ENCODE measurements at places on chromosomes 4 and X.

GRCh38 chr4:7857238-7857701 lies 82.4 kb downstream of the AFAP1 start:
- DNase-seq: no peak

DNA sequence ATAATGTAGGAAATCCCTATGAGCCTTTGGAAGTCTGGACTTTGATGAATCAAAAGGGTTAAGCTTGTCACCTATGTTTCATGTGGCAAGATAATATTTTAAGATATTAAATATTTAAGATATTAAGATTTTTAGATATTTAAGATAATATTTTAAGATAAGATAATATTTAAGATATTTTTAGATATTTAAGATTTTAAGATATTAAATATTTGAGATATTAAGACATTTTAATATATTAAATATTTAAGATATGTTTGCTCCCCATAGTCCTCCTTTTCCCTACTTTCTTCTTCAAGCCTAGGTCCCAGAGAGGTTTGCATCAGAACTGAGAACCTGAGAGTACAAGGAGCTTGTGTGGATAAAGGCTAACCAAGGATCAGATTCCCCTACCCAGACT lies 478.4 kb upstream of the IGFBP7 start:
- DNase-seq: no peak

GRCh38 chrX:307261-308111 lies 11.1 kb downstream of the GTPBP6 start:
- DNase-seq: no peak

DNA sequence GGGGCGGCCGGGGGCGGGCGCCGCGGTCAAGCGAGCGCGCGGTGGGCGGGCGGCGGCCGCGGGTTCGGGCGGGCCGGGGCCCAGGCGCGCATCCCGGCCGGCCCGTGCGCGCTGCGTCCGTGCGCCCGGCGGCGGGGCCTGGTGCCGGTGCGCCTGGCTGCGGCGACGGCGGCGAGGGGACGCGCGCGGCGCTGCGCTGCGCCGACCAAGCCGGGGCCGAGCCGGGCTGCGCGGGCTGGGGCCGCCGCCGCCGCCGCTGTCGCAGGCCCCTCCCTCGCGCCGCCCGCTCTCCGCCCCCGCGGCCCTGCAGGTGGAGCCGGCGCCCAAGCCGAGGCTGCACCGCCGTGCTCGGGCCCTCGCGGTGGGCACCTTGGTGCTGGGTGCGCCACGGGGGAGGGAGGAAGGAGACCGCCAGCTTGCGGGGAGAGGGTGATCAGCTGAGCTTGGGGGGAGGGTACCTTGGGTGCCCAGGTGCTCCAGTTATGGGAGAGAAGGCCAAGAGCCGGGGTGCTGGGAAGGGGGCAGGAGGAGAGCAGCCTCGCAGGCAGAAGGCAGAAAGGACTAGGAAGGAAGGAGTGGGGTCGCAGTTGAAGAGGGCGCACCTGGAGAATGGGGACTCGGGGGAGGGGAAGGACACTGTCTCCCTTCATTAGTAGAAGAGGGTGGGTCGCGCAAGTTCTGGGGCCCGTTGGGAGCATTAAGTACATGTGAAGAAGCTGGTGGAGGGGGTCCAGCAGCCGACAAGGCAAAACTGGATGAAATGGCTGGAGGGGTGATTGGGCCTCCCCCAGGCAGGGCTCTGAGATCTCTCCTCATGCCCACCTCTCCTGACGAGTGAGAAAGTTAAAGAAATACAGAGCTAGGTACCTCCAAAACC lies at the start of gene PPP2R2C:
Gene PPP2R2C, minus strand, starts transcription at position 228 of the 877 bp plus-strand sequence. CDS start 385 bp downstream, outside the sequence.
- no peak for DNase-seq

- DNase-seq: no peak
Measured at GRCh38 chr4:85968945-85969819, 390.7 kb downstream of the MAPK10 start.

DNA sequence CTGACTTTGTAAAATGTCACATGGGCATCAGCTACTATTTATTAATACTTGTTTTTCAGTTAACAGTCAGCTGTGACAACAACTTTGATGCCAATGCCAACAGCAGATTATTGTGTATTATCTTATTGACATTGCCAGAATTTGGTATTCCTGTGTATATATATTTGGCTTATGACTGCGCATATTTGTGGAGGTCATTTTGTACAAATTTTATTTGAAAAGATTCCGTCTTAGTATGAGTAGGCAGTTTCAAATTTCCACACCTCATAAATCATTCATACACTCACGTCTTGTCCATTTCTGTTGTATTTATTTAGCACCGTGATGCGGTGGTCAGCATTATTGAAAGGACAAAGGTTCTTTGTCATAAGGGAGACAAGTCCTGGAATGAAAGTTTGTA lies 558.2 kb upstream of the NDST4 start:
- DNase-seq: no peak

DNA sequence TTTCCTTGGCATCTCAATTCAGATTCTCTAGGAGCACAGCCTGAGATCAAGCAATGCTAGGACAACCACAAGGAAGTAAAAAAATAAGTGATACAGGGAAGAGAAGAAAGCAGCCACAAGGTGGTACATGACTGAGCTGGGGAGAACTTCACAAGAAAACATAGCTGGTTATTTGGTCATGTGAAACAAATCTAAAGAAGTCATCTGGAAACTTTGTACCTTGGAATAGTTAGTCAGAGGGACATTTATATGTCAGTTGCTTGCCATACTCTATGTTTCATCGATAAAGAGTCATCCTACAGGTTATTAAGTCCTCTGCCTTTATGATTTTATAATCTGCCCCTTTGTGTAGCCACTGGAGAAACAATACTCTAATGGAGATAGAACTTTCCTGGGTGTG lies 575.1 kb downstream of the IL15 start:
- no peak for DNase-seq

- DNase-seq: no peak
Measured at GRCh38 chrX:132631579-132632232, 142.9 kb upstream of the MBNL3 start.

DNA sequence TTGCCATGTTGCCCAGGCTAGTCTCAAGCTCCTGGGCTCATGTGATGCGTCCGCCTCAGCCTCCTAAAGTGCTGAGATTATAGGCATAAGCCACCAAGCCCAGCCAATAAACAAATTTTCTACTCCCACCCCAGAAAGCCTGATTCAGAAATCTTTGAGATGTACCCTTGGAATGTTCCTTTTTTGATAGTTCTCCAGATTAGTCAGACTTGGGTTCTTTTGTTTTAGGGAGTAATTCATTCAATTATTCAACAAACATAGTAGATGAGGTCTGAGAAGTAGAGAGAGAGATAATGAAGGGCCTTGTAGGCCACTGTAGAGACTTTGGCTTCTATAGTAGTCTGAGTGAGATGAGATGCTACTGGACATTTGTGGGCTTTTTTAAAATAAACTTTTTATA lies 27.8 kb downstream of the RP2 start:
- DNase-seq: no peak

- no peak for DNase-seq
Measured at GRCh38 chr4:175246941-175247340, 328.8 kb downstream of the ADAM29 start.

DNA sequence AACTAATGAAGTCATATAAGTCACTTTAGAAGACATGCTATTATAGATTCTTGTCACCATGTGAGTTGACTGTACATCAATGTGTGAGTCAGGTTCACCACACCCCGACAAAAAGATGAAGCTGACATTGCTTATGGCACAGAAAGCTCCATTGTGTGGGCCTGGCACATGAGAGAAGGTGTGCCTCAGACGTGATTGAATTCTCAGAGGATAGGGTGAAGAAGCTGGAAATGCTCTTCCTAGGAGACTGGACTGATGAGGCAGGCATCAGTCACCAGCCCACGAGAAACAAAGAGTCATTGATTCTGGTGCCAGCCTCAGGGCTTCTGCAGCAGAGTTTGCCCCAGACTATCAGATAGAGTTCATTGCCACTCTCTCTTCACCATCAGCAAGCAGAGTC lies 35.9 kb upstream of the LRAT start:
- DNase-seq: no peak

DNA sequence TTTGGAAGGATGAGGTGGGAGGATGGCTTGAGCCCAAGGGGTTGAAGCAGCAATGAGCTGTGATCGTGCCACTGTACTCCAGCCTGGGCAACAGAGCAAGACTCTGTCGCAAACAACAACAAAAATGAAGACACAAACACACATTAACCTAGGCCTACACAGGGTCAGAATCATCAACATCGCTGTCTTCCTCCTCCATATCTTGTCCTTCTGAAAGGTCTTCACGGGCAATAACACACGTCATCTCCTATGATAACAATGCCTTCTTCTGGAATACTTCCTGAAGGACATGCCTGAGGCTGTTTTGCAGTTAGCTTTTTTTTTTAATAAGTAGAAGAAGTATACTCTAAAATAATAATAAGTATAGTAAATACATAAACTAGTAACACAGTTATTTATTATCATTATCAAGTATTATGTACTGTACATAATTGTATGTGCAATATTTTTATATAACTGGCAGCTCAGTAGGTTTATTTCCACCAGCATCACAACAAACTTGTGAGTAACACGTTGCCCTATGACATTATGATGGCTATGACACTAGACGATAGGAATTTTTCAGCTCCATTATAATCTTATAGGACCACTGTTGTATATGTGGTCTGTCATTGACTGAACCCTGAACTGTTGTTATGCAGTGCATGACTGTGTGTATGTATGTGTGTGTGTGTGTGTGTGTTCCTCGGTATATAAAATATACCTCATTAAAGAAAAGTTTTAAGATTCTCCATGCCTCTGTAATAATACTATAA lies 69.2 kb upstream of the MAML3 start:
- DNase-seq: no peak

DNA sequence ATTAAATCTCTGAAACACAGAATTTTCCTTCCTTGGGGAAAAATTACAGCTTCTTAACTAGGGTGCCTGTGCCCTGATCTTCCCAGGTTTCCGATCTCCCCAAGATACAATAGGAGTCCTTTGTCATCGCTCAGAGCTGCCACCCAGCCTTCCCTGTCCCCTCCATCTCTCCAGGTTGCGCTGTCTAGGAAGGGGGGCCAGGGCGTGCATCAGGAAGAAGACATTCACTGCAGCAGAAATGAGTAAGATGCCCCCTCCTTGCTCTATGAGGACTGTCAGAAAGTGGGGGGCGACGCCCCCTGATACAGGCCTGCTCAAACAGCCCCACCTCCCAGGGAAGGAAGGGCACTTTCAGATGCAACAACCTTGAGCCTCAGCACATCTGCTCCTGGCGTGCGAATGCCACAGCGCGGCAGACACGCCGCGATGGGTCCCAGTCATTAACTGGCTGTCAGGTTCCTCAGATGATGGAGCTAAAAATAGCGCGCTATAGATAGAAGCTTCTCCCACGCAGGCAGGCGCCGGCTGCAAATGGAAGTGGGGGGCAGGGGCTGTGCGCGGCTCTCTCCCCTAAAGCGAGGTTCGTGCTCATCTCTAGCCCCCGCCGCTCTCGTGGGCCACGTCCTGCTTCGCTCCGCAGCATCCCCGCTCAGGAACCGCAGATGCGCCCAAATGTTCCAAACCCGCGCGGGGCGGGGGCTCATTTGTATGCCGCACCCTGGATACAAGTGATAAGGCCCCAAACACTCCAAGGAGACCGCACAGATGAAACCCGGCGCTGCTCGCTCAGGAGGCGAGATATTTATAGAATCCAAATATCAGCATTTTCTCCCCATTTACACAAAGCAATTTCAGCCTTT lies 57.6 kb upstream of the LGI2 start:
- no peak for DNase-seq

- DNase-seq: no peak
Measured at GRCh38 chr4:184203300-184203699, 14.4 kb downstream of the ENPP6 start.

GRCh38 chr4:127450276-127450675 lies 182.5 kb upstream of the INTU start:
- DNase-seq: no peak

DNA sequence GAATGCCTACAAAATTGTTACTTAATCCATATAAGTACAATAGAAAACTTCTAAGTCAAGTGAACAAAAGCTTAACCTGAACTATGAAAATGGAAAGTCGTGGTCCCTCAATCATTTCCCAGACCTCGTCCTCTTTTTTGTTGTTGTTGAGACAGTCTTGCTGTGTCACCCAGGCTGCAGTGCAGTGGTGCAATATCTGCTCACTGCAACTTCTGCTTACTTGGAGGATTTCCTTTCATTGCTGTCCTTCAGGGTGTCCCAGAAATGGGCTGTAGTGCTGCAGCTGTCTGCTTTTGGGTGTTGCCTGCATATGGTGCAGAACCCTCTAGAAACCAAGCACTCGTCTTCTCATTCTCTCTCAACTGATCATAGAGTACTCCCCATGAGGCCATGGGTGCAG lies 75.0 kb upstream of the IL2 start:
- no peak for DNase-seq

DNA sequence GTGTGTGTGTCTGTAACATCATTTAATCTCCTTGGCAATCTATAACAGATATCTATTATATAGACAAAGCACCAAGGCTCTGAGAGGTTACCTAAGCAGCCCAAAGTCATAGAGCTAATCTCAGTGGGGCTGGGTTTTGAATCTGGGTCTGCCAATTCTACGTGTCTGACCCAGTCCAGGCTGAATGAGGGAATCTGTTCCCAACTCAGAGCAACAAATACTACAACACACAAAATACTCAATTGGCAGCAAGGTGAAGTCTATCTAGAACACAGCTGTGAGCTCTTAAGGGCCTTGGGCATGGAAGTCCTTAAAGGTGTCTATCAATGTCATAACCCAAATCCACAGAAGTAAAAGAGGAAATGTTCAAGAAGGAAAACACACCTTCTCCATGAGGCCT lies 47.5 kb upstream of the NAP1L5 start:
- no peak for DNase-seq

DNA sequence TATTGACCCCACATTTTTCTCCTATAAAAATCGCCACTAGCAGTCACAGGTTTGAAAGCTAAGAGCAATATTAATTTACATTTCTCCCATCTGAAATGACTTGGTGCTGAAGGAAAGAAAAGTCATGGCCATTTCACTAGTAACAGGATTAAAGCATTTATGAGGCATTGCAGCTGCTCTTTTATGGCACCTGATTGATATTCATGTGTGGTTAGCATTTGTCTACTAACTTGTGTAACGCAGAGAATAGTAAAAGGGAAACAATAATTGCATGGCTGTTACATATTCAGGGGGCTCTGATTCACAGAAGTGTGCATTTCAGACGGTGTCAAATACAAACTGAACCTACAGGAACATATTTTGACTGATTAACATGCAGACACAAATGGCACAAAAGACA lies 5.2 kb downstream of the PCDH19 start:
- no peak for DNase-seq

GRCh38 chr4:95439071-95439470 lies 109.7 kb downstream of the UNC5C start:
- no peak for DNase-seq

GRCh38 chr4:178339769-178340168 lies 897.5 kb upstream of the AGA start:
- no peak for DNase-seq

- DNase-seq: no peak
Measured at GRCh38 chr4:152368001-152368400, 167.9 kb downstream of the FBXW7 start.

DNA sequence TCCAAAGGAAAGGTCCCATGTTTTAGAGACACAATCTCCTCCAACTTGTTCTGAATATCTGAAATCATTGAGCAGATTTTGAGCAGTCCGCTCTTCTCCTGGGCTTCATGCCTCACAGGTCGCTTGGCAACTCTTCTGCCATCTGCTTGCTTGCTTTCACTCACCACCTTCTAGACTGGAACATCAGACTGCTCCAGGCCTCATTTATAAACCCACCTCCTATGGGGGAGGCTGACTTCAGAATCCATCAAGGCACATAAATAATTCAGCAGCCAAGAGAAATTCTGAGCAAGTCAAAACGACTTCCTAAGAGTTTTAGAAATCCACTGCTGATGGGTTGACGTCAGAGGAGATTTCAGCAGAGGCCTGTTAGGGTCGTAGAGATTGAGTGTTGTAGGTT lies 64.1 kb downstream of the FAM184B start:
- no peak for DNase-seq
